Head of caudate nucleus (tissue), 42 donors: ENCODE measurements at places on chromosomes 6 and 20.

GRCh38 chr6:69026243-69026642 lies 391.2 kb downstream of the ADGRB3 start:
- DNase-seq: no peak

GRCh38 chr20:59305908-59306655 lies 5.7 kb downstream of the EDN3 start:
- no peak for DNase-seq

- DNase-seq: no peak
These were observed 6.8 kb upstream of the EZR start for GRCh38 chr6:158825951-158826306.

DNA sequence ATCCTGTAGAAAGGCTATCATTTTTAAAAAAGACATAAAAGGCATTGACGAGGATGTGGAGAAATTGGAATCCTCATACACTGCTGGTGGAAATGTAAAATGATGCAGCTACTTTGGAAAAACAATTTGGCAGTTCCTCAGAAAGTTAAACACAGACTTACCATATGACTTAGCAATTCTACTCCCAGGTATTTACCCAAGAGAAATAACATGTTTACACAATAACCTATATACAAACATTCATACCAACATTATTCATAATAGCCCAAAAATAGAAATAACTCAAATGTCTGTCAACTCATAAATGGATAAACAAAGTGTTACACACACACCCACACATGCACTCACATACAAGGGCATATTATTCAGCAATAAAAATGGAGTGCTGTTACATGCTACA lies 23.4 kb upstream of the CEP85L start:
- DNase-seq: no peak

GRCh38 chr6:160039441-160039840 lies 70.6 kb downstream of the IGF2R start:
- DNase-seq: no peak

- no peak for DNase-seq
These were observed 14.8 kb upstream of the NNAT start for GRCh38 chr20:37506152-37506725.

DNA sequence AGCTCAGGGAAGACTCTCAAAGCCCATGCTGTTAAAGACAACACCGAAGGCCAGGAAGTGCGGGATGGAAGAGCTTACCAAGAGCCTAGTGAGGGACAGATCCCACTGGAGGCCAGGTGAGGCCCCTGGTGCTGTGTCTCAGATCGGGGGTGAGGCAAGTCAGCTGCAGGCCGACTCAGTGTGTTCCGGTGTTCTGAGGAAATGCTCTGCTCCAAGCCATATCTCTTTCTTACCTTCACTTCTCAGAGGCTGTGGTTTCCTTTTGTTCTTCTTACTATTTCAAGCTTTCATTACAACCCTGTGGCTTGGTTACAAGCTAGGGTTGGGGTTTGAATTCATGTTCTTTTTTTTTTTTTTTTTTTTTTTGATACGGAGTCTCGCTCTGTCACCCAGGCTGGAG lies 114.3 kb upstream of the ZFP64 start:
- no peak for DNase-seq
